ENCODE measurements at places on chromosomes 6 and 20.
A peak's percentile ranks its signal among the peaks of the same experiment; 100 is the strongest.

- no peak for DNase-seq
Observed at GRCh38 chr6:158388727-158389126, 76.5 kb downstream of the TULP4 start.

GRCh38 chr6:170294298-170294730 lies 3.4 kb upstream of the DLL1 start:
- no peak for DNase-seq

DNA sequence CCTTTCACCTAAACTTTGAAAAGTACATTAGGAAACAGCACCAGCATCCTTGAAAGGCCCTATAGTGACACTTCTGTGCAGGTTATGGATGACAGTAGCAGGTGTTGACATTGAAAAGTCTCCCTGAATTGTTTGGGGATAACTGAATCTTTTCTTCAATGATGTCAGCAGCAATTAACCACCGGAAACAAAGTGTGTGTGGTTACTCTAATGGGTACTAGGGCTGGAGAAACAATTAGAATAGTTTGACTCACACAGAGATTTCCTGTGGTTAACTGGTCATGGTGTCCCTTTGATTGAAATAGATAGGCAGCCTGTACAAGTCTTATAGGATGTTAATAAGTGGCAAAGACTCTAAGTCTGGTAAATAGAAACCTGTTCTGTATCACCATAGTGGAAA lies 189.1 kb downstream of the TBX18 start:
- no peak for DNase-seq

GRCh38 chr6:66478705-66479104 lies 771.7 kb upstream of the EYS start:
- DNase-seq, result peak; percentile 5

GRCh38 chr20:1842281-1842680 lies 52.9 kb upstream of the SIRPA start:
- DNase-seq, result no peak

DNA sequence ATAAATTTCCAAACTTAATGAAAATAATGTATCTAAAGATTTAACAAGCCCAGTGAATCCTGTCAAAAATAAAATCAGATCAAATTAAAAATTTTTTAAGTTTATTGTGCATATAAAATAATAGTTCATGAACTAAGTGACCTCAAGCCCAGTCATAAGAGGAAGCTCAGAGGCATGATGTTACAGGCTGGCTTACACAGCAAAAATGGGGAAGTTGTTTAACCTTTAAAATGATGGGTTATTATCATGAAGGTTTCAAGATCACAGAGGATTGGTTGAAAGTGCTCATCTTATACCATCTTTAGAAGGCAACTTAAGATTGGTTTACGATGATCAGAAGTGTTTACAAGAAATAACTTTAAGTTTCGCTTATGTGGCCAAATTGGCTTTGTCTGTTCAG lies 102.5 kb downstream of the PAK5 start:
- no peak for DNase-seq

GRCh38 chr6:68876792-68877493 lies 241.9 kb downstream of the ADGRB3 start:
- no peak for DNase-seq

DNA sequence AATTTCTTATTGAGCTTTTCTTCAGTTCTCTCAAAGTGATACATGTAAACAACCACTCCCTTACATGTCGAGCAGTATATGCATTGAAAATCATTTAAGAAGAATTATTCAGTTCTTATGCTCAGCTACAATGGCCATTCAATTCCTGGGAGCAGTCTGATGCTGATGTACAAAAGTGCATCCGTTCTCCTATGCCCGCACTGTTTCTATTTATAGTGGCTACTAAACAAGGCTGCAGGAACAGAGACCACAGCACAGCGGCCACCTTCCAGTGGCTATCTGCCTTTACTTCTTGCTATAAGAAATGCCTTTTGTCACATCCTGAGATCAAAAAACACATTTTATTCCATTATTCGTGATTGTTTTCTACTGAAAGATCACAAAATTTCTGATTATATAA lies 82.2 kb downstream of the FHL5 start:
- DNase-seq, result no peak
